ENCODE measurements at places on chromosomes 3 and 15.

DNA sequence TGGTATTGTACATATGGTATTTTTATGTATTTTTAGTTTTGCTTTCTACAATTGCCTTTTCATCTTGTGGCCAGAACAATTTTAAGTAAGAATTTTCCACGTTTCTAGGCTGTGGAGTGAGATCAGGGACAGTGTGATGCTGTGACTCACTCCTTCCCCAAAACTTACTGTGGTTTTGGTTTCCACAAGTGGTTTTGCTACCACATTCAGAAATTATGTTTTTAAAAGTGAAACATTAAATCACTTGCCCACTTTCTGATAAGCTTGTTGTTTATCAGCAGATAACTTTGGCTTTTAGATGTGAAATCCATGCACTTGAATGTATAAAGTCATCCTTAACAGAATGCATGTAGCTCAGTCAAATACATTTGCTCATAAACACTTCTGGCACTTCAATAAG, 192.2 kb upstream of the THRB start:
- DNase-seq = peak; percentile 42

DNA sequence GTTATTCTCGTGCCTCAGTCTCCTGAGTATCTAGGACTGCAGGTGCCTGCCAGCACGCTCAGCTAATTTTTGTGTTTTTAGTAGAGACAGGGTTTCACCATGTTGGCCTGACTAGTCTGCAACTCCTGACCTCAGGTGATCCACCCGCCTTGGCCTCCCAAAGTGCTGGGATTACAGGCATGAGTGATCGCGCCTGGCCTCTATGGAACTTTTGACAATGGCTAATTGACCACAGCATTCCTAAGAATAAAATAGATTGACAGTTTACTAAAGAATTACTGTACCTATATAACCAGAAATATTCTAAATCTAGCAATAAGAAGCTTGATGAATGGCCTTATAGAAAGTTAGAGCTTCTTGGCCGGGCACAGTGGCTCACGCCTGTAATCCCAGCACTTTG, 51.0 kb upstream of the TRIM42 start:
- DNase-seq = no peak

GRCh38 chr15:57323299-57323805, 53.0 kb upstream of the CGNL1 start:
- no peak for DNase-seq

- no peak for DNase-seq
Observed at GRCh38 chr3:183114384-183115178, 15.3 kb upstream of the MCCC1 start.

- DNase-seq = no peak
Observed at GRCh38 chr3:187957165-187957581, 196.8 kb upstream of the LPP start.

- DNase-seq = no peak
Observed at GRCh38 chr3:157844216-157844615, 262.0 kb downstream of the SHOX2 start.

- no peak for DNase-seq
Observed at GRCh38 chr3:194306771-194307640, 44.1 kb downstream of the CPN2 start.

DNA sequence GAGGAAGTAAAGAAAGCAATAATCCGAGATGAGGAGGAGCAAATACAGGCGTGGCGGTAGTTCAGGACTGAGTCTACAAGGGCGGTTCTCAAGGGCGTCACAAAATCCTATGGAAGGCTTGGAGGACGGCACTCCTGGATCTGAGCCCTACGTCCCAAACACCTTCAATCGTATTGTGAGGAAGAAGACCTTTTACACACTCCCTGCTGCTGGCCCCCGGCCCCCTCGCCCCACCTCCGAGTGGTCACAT, 747 bp downstream of the PLD1 start:
- no peak for DNase-seq

GRCh38 chr3:119352034-119352609, 57.9 kb downstream of the ARHGAP31 start:
- DNase-seq = no peak

DNA sequence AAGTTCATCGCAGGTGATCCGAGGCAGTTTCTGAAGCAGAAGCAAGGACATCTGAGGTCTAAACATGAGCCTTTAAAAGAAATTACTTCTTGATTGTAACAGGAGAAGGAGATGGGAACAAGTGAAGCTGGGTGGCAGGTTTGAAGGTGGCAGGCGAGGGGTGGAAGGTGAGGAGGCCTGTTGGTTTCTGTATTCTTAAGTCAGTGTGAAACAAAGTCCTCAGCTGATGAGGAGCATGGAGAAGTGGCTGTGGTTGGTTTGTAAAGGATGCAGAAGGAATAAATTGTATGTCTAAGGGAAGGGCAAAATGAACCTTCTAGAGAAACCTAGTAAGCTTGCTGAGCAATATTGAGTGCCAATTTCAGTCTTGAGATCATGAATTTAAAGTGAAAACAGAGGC, 298.8 kb downstream of the CHST2 start:
- DNase-seq = no peak

GRCh38 chr15:66625531-66625930, 59.7 kb upstream of the LCTL start:
- DNase-seq = no peak

GRCh38 chr3:160413613-160414248, 14.3 kb downstream of the SMC4 start:
- DNase-seq = no peak

DNA sequence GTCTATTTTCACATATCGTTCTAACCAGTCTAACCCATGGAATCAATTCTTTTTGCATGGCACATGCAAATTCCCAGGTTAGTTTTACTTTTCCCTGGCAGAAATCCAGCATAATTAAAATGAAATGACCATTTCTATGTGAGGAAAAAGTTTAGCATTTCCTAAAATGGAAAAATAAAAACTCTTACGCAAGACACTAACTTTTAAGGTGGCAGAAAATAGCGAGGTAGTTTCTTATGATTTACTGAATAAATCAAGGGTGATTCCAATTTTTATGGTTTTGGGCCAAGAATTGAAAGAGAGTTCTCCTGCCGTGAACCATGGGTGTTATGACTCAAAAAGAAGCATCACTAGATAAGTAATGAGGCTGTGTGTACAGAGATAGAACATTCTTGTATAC, 32.7 kb upstream of the NR2F2 start:
- DNase-seq = no peak

GRCh38 chr3:128366652-128367051, 100.0 kb downstream of the DNAJB8 start:
- no peak for DNase-seq

DNA sequence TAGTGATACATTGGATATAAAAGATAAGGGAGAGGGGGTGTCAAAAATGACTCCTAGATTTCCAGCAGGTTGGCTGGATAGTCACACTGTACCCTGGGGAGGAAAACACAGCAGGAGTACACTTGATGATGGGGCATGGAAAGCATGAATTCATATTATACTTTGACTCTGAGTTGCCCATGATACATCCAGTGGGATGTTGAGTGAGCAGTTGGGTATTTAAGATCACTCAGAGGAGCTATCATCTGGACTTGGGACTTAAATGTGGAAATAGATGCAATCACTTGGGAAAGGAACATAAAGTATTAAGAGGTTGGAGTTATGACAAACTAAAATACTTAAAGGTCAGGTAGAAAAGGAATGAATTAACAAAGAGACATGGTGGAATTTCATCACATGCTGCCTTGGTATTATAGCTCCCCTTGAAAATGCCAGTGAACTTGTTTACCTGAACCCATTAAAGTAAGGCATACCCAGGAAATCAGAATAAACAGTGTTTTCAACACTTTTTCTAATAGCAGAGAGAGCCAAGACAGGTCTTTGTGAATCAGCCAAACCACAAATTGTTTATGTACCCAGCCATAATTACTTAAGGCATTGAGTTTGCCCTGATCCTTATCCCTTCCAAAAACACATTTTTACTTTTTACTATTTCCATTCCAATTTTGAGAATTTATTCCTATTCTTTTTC, 49.9 kb upstream of the ABI3BP start:
- DNase-seq = no peak

DNA sequence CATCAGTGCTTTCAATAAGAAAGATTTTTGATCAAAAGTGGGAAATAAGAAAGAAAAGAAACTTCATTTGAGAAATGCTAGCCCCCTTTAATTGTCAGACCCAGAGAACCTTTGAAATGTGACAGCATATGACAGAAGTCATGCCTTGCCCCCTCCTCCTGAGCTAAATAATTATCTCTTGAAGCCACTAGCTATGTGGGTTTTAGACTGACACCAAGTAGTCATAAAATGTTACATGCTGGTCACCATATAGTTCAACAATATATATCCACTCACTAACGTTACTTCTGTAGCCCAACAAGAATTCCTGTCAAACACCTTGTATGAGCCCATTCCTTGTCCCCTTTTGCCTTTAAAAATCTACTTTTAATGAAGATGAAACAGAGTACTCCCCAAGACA, 43.1 kb upstream of the AADACL2 start:
- DNase-seq = no peak

- DNase-seq = no peak
Observed at GRCh38 chr15:85551221-85551832, 170.9 kb downstream of the AKAP13 start.

DNA sequence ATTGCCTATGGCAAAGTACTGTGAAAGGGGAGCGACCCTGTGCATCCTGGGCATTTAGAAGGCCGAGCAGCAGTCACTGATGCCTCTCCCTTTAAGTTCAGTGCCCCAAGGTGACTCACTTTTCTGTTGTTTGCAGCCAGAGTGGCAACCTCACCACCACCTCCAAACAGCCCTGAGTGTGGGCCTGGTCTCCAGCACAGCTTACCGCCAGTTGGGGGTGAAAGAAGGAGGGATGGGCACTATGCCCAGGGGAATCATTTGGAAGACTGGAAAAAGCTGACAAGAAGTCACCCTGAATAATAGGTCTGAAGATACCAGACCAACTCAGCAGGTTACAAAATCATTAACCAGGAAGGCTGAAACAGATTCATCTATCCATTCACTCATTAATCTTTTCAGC, 571.8 kb downstream of the EPHB1 start:
- DNase-seq = no peak

DNA sequence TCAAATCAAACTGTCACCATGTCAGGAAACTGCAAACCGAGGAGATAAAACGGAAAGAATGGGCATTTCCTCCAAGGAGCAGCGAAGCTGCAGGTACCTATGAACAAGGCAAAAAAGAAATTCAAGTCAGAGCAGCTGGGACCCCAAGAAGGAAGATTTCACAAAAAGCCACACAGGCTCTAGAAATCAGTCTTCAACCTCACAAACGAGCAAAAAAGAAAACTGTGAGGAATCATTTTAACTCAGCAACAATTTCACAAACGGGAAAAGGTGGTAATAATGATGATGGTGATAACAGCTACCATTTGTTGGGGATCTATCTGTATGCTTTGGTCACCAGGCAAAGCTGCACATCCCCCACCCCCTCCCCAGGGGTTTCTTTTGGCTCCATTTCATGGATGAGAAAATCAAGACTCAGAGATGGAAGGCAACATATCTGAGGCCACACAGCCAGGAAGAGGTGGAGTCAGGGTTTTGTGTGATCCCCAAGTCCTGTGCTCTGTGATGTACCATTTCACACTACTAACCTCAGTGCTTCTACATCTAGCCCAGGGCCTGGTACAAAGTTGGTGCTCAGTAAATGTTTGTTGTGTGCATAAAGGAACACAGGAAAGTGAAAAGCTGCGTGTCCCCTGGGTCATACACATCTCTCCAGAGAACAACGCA, 109.9 kb downstream of the IQSEC1 start:
- no peak for DNase-seq

- DNase-seq = peak; percentile 24
Observed at GRCh38 chr3:184663756-184664155, 48.1 kb downstream of the MAGEF1 start.

- DNase-seq = no peak
Observed at GRCh38 chr15:96307856-96308394, 22.6 kb upstream of the NR2F2 start.
